ENCODE measurements at places on chromosomes 3 and 15.

DNA sequence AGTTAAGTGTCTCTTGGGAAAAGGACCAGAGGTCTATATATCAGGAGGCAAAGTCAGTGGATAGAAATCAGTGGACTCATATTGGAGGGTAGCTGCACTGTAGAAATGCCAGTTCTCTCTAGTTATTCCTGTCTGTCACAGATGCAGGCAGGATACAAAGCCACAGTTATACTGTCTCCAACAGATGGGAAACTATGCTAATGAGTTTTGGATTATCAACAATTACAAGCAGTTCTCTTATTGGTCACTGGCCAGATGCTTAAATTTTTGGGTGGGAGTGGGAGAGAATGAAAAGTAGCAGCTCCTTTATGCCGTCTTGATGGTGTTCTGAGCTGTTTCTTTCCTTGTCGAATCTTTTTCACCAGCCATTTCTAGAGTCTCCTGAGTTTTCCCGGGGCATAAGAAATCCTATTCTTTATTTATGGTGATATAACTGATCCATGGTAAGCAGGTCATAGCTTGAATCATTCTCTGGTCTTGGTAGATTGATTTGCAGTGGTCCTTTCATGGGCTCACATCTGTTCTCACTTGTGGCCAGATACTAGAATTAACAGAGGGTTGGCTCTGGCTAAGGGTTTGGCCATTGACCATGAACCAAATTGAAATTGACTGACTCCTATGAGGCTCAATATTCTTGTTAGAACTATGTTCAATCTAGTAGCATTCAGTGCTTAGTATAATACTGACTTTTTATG lies 44.6 kb upstream of the RBMS3 start:
- no peak for DNase-seq

- DNase-seq = no peak
Measured at GRCh38 chr3:139715166-139715565, 37.4 kb upstream of the NMNAT3 start.

DNA sequence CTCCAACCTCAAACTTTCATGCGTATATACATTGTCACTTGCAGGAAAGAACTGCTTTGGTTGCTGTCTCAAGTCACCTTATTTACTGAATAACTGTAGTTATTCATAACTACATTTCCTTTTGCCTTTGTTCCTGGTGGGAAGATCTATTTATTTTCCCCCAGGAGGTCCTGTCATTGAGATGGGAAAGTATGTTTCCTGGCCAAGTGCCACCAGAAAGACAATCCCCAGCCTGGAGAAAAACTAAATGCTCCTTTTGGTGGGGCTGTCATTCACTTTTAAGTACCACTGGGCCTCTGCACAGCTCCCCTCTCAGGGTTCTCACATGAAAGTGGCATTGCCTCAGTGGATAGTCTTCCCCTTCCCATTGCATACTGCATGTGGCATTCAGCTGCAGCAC lies 59.8 kb downstream of the LRRC3B start:
- no peak for DNase-seq

DNA sequence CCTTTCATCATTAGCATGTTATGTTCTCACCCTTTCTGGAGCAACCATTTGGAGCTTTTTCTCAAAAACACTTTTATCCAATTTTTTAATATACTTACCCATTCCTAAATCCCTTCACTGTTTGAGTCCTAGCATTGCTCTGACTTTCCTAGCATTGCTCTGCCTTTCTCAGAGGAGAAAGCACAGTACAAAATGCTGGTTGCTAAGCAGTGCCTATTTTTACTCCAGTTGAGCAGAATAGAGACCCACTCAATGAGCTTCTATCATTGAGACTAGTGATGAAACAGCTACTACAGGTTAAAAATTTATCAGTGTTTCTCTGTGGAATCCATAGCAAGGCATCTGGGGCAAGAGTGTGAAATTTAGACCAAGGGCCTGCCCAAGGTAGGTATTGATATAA lies 21.8 kb upstream of the IL1RAP start:
- no peak for DNase-seq

DNA sequence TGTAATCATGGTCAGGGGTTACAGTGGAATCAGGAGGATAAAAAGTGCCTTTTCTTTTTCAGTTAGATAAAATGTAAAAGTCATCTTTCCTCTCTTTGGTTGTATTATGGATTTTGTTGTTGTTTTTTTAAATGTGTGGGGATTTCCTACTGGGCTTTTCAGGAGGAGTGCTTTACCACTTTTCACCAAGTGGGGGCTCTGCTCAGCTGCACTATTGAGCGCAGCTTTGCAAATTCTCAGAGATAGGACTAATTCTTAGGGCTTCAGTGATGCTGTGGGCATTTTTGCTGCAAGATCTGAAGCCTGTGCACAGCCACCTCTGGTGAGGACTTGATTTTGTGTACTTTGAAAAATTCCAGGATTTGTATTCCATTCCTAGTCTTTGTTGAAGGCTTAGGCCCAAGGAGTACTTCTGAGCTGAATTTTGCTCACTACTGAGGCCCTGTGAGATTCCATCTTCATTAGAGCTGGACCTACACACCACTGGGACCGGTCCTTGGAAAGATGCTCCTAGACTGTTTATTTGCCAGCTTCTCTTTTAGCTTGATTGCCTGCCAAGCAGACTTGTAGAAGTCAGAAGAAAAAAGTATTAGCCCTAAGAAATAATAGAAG lies 7.5 kb downstream of the GNB5 start:
- DNase-seq = no peak

- no peak for DNase-seq
Measured at GRCh38 chr3:190124067-190124466, 3.4 kb upstream of the P3H2 start.

GRCh38 chr3:194777729-194778128 lies 92.0 kb downstream of the FAM43A start:
- DNase-seq = no peak

DNA sequence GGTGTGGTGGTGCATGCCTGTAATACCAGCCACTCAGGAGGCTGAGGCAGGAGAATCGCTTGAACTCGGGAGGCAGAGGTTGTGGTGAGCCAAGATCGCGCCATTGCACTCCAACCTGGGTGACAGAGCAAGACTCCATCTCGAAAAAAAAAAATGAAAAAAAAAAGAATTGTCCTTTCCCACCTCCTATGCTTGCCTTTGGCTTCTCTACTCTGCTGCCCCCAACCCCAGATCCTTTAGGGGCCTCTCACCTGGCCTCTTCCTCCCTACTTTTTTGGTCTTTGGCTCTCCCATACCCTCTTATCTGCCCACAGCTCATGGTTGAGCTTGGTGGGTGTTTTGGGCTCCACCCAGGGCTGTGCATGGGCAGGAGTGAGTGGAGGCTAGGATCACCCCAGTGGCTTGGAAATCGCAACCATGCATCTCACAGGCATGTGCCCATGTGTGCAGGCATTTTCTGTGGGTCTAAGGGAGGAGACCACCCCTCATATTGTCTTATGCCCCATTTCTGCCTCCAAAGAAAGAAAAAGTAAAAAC lies 2.1 kb upstream of the SHISA5 start:
- DNase-seq = no peak

DNA sequence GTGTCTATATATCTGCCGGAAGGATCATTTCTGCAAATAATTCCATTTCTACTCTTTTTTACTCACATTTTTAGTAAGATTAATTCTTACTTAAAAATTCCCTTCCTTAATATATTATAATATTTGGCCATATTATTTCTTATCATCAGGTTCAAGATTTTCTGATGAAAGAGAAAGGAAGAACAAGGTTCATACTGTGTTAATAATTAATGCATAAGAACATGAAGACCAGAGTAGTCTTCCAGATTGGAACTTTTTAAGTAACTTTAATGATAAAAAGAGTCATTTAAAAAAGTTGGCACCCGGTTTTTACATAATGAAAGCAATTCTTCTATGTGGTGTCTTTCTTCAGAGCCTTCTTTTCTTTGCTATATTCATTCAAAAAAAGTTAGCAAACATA lies 590 bp downstream of the ACKR4 start:
- DNase-seq = no peak

All from activated CD4-positive, alpha-beta T cell treated with anti-CD3 and anti-CD28 coated beads for 24 hours (primary cell).